ENCODE measurements at places on chromosomes 13 and 19.

GRCh38 chr13:22091971-22092300, 421.1 kb downstream of the FGF9 start:
- no peak for DNase-seq

DNA sequence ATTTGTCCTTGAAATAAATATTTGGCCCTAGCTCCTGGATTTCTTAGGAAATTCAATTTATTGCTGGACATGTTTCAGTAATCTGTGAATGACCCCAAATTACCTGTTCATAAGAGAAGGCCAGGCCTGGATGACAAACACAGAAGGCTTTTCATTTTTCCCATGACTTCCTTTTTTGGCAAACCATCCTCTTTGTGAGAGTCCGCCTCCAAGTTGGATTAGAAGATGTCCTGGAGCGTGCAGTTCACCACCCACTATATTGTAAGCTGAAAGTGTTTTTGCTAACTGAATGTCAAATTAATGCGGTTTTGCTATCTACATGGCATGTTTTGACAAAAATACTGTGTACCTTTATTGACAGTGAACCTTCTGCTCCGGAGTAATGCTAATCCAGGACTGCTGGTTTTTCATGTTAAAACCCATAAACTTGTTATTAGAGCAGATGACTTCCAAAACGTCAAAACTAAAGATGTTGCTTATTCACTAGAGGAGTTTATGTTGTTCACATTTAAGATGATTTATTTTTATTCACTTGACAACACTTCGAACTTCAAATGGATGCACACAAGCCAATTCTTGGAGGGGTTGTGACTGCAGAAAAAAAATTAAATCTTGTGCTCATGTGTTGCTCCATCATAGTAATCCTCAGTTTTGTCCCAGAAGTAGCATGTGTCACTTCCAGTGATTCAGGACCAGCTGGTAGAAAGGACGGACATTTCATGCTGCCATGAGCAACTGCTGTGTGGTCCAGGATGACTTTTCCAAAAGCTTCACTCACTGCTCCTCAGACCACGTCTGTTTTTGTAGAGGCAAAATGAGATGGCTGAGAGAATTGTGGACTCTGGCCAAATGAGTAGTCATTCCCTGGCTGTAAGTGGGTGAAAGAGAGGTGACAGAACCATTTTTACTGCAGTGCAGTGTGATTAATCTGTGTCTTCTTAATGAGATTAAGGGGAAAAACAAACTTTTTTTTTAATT, 71.0 kb downstream of the ITGBL1 start:
- no peak for DNase-seq

DNA sequence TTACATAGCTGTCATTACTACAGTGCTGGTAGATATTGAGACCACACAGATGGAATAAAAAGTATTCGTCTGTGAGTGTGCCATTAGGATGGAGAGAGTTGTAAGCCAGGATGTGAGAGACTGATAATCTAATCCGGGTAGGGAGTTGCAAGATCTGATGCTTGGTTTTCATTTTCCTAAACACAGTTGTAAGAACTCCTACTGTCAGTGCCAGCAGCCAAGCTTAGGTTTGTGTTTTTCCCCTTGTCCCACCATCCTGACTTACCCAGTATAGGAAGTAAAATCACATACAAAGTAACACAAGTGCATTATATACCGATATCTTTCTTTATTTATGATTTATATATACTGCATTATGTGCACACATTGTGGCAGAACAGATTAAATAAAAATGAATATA, 726.4 kb upstream of the PCDH20 start:
- no peak for DNase-seq

- no peak for DNase-seq
These were observed 51.5 kb downstream of the BICRA start for GRCh38 chr19:47660435-47660832.

GRCh38 chr19:16901491-16902175, 12.8 kb downstream of the F2RL3 start:
- DNase-seq: no peak

- peak; percentile 58 for DNase-seq
These were observed 426 bp downstream of the MYO9B start for GRCh38 chr19:17075864-17076542.

- no peak for DNase-seq
These were observed 77.0 kb downstream of the ZNF536 start for GRCh38 chr19:30449078-30449590.

DNA sequence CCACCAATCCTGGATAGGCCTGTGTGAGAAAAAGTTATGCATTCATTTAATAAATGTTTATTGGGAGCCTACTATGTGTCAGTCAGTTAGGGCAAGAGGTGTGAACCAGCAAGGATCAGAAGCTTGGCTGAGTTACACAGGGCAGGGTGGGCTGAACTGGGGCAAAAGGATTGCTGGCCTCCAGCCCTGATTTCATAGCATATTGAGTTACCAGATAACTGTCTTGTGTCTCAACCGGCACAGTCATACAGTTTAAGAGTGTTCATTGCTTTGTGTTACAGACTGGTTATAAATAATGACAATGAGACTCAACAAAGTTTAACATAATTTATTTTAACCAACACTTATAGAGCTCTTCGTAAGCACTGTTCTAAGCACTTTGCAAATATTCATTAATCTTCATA, 253.8 kb downstream of the DLEU7 start:
- no peak for DNase-seq

DNA sequence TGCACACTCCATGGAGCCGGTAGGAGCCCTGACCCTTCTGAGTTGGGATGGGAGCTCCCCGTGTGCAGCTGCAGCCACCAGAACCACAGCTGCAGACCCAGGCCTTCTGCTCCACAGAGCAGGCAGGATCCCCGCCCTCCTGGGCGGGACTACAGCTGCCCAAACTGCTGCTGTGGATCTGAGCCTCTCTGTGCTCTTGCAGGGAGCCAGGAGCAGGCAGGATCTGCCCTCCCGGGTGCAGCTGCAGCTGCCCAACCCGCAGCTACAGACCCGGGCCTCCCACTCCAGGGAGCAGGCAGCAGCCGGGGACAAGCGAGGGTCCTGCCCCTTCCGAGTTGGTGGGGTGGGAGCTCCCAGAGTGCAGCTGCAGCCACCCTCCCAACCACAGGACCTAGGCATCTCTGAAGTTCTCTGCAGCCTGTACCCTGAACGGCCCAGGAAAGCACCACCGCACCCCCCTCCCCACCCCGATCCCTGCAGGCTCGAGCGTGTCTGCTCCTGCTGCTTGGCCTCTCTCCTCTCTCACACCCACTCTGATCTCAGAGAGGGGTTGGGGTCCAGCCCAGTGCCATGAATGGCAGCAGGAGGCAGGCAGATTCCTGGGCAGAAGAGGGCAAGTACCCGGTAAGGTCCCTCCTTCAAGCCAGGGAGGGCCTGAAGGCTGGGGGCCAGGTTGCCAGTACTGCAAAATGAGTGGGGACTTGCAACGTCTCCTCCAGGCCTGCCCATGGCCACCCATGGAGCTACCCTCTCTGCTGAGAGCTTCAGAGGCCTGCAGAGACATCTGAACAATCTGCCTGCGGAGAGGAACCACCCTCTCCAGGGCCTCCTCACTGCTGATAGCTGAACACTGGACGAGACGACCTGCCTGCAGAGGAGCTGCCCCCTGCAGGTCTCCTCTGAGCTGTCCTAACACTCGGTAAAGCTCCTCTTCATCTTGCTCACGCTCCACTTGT, 16.4 kb upstream of the EMP3 start:
- DNase-seq: no peak

Data from 8988T (cell line).